Fibroblast of skin of right biceps (primary cell): ENCODE measurements at places on chromosomes 7 and 10.

GRCh38 chr7:373818-374705 lies 84.1 kb downstream of the FOXL3 start:
- DNase-seq = no peak

- no peak for DNase-seq
These were observed 2.8 kb downstream of the SMO start for GRCh38 chr7:129191272-129191671.

GRCh38 chr10:15237351-15237750 lies 68.9 kb upstream of the NMT2 start:
- peak; percentile 72 for DNase-seq

DNA sequence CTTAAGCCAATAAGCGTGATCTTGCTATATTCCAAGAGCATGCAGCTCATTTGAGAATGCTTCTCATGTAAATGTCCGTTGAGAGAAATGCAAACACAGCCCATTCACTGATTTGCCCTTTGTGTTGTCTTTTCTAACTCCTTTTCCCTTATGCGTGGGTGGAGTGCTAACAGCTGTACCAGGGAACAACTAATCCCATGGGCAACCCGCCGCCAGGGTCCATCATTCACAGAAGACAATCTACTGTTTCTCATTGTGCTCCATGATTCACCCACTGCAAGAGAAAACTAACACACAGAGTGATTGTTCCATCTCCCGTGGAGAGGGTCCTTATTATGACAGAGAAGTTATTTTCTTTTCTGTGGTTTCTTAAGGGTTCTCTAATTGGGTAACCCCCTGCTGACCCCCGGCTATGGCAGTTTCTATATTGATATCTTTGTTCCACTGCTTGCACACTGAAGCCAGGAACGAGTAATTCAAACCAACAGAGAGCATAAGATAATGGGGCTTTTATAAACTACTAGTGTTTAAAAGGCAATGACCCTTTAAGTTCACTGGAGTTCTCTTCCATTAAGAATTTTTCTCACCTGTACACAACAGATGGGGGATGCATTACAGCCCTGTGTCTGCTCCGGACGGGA lies 298.7 kb downstream of the BAMBI start:
- no peak for DNase-seq

DNA sequence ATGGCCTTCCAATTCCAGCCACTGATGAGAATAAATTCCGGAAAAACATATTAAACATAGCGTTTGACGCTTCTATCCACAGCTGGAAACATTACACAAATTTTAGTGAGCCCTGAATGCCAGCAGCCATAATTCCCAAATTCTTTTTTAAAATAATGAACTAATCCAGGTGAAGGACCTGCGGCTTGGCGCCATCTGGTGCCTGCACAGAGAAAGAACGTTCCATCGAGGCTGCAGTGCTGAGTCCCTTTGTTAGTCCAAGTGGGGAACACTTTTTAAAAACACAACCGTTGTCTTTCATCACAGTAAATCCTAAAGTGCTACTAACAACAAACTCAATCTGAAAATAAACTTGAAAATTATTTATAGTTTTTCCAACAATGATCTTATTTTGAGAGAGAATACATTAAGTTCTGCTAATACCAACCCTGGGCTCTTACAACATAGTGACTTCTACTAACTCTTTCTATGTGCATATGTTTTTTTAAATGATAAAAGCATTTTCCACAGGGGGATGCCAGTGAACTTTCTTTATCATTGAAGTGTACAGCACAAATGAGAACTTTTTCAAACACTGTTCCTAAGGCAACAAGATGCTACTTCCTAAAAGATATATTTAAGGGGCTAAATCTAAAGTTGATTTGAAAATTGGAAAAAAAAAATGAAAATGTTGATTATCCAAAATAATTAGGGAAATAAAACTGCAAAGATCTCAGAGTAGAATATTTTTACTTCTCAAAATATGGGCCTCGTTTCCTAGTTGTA lies 166.9 kb upstream of the RNF32 start:
- DNase-seq = no peak

- DNase-seq = no peak
These were observed 31.1 kb downstream of the LOXL4 start for GRCh38 chr10:98236862-98237261.

DNA sequence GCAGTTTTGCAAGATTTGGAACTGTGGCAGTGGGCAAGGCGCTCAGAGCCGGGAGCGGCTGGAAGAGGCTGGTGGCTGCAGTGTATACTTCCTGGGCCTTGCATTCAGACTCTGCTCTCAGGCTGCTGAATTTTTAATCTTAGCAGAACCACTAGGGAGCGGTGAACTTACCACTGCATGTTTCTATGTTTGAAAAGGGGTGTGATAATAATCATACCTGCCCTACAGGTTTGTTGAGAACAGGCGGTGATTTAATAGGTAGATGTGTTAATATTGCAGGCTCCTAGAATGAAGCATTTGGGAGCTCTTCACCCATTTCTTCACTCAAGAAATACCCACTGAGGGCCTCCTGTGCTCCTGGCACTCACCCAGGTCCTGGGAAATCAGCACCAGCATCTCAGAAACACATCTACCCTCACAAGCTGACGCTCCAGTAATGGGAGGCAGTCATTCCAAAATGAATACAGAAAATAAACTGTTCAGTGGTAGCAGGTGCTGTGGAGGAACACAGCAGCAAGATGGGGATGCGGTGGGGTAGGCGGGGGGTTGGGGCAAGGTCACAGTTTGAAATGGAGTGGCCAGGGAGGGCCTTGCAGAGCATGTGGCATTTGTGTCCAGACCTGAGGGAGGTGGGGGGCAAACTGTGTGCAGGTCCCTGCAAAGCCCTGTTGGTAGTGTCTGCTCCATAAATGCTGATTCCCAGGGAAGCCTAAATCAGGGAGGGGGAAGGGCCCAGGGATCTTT lies 41.0 kb downstream of the VWA2 start:
- DNase-seq = no peak

DNA sequence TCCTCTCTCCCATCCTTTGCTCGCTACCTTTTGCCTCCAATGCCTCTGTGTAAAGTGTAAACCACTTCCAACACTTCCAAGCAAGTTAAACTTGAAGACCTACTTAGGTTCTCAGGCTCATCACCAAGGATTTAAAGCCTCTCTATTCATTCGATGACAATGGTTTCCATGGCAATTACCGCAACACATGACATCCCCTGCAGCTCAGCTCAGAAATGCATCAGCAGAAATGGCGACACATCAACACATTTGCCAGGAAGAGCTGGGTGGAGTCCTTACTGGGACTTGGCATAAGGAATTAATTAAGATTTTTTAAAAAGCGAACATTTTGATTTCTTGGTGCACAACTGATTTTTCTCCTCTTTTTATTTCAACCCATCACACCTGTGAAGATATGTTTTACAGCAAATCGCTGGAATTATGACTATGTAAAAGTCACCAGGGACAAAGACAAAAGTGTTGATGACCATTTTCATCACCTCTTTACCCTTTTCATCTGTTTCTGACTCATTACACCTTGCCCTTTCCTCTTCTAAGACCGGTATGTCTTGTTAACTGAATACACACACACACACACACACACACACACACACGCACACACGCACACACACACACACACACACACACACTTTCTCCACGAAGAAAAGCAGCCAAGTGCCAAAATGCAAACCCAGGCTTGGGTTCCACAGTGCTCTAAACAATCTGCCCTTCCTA lies 453.4 kb upstream of the CELF2 start:
- DNase-seq = peak; percentile 77

GRCh38 chr7:102042016-102042656 lies 224.7 kb downstream of the CUX1 start:
- DNase-seq = peak; percentile 53

- DNase-seq = no peak
These were observed 61.0 kb upstream of the PITRM1 start for GRCh38 chr10:3233486-3233990.

DNA sequence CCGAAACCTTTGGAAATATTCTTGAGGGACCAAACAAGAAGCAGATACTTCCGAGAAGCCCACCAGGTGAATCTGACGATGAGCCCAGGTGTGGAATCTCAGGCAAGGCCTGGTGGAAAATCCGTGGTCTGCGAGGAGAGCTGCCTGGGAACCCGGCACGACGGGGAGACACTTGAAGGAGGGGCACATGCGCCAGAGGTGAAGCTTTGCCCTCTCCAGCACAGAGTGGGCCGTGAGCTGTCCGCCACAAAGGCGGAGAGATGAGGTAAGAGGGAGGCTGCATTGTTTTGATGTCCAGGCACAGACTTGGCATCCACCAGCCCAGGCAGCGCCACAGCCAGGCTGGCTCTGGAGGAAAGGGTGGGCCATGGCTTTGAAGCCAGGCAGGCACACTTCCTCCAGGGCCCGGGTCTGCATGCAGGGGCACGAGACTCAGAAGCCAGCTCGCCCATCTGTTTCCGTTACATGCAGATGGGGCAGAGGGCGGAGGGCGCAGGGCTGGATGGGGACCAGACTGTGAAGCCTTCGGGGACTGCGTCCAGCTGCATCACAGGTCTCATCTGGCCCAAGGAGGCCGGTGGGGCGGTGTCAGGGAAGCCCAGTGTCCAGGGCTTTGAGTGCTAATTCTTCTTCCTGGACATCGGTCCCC lies 45.4 kb downstream of the CALML3 start:
- DNase-seq = no peak

DNA sequence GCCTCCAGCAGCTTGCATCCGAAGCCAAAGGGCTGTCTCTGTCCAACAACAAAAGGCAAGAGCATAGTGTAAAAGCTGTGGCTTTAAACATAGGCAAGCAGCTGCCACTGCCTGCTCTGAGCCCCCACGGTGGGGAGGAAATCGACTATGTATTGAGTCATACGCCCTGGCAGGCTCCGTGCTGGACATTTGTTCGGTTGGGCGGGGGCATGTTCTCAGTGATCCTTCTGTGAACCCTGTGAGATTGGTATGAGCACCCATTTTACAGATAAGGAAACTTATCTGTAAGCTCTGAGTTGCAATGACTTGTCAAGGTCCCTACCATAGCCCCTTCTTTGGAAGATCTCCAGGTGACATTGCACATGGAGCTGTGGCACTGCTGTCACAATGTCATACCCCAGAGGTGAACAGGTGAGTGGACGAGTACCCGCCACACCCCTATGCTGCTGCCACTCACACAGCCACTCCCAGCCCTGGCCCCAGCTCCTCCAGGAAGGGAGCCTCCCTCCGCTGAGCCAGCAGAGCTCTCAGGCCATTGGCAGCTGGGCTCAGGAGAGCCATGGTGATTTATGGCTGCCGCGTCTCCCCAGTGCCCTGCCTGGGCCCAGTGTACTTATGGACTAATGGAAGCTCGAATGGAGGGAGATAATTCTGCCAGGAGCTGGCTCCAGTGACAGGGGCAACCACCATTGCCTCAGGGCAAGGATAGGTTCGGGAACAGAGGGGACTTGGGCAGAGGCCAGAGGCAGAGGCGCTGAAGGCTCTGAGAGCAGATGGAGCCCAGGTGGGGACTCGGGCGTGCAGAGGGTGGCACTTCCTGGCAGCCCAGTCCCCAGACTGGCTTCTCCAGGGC lies 43.7 kb downstream of the UNC5B start:
- peak; percentile 75 for DNase-seq

GRCh38 chr7:151304856-151305255 lies 36.8 kb upstream of the NUB1 start:
- no peak for DNase-seq

DNA sequence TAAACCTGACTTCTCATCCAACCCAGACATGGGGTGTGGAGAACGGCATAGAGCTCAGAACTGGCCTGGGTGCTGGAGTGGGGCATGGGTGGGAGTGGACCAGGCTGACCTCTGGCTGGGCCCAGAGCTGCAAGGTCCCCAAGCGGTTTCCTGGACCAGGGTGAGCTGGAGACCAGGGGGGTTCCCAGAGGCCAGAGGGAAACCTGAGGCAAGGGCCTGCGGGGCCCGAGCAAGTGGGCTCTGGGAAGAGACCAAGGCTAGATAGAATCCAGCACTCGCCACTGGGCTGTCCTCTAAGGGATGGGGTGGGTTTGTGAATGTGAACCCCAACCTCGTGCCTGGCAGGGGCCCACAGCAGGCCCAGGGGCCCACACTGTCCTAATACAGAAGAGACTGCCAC lies 39.4 kb upstream of the RET start:
- DNase-seq = no peak

GRCh38 chr7:43038254-43038653 lies 74.2 kb upstream of the HECW1 start:
- peak; percentile 97 for DNase-seq

- DNase-seq = no peak
These were observed 86.5 kb downstream of the GSAP start for GRCh38 chr7:77329466-77330168.

GRCh38 chr7:4261601-4261960 lies 420.5 kb upstream of the FOXK1 start:
- no peak for DNase-seq

DNA sequence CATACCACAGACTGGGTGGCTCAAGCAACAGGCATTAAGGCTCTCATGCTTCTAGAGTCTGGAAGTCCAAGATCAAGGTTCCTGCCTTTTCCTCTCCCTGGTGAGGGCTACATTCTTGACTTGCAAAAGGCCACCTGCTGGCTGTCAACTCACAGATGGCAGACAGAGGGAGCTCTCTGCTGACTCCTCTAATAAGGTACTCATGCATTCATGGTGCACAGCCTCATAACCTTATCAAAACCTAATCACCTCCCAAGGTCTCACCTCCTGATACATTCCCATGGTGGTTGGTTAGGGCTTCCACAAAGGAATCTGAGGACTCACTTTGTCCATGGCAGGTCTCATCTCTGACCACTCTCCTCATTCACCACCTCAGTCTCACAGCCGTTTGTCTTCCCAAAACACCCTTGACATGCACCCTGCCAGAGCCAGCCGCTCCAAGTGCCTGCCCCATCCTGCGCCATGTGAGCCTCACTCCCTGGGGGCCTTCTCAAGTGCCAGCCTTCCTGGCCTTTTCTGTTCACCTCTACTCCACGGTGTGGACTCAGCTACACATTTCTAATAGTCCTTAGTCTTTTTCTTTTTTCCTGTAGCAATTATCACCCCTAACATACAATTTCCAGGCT lies 400.3 kb upstream of the ADARB2 start:
- DNase-seq = no peak

DNA sequence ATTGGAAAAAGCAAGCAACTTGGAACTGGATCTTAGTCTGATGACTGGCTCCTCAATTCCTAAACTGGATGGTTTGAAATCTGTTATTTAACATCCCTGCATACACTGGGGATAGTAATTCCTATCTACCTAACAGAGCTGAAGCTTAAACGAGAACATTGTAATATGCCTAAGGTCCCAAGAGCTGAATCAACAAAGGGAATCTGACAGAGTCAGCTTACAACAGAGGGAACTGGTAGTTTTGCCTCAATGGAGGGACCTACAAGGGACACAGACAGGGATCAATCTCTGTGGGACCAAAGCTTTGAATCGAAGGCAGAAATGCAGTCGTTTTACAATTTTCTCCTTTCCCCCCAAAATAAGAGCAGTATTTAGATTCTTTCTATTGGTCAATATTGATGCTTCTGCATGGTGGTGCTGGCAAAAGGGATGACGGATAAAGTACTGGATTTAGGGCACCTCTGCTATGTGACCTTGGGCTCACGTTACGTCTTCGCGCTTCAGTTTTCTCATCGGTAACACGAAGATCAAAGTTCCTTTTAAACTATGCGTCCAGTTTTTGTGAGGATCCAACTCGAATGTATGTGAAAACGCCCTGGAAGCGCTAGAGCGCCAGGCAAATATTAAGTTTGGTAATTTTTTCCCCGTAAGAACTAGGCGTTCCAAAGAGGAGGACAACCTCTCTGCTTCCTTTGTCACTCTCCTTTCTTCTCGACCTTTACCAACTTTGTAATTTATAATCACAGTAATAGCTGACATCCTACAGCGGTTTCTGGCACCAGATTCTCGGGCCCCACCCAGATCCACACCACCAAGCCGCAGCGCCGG lies 1.1 kb downstream of the ACTR1A start:
- no peak for DNase-seq
